ENCODE measurements at places on chromosomes 5 and 9.

DNA sequence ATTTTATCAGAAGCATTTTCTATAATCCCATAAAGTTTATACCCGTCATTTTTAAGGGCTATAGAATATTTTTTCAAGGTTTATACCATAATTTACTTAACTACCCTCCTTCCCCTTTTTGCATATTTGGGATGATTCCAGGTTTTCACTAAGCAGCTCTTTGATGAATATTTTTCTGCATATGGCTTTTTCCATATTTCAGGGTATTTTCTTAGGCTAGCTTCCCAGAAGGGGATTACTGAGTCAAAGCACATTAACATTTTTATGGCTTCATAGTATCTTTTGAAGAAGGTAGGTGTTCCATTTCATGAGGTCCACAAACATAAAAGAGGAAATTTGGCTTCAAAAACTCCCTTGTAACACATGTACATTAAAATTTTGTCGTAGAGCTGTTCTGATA is 14.6 kb upstream of the COL15A1 start:
- no peak for DNase-seq

DNA sequence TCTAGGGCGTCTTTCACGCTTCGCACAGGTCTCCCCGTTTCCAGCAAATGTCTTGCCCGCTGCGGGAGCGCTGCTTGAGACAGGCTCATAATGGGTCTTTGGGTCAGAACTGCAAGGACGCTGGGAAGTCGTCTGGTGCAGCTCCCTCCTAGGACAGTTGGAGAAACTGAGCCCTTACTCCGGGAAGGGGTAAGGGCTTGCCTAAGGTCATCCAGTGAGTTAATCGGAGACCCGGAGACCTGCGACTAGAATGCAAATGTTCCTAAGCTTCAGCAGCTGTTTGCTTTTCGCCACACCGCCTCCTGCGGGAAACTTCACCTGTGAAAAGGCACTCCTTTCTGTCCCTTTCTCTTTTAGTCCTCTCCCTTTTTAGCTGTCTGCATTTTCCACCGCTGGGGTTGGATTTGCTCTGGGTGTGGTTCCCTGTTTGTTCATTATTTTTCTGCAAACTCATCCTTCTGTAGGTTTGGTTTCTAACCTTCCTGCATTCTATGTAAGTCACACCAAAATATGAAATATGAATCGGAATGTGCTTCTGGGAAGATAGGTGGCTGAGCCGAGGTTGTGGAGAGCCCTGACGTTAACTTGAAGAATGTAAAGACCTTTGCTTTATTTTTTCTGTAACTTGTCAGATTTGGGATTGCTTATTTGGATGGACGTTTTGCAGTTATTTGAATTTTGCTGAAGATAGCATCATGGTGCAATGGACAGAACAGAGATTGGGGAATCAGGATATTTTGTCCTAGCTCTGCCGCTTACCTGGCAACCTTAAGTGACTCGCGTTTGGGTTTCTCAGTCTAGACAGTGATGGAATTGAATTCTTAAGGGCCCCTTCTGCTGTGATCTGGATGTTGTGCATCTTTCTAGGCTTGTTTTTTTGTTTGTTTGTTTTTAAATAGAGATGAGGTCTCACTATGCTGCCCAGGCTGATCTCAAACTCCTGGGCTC is 909 bp downstream of the SLC36A1 start:
- peak; percentile 48 for DNase-seq

GRCh38 chr9:91913986-91914385 is 36.0 kb downstream of the ROR2 start:
- no peak for DNase-seq

DNA sequence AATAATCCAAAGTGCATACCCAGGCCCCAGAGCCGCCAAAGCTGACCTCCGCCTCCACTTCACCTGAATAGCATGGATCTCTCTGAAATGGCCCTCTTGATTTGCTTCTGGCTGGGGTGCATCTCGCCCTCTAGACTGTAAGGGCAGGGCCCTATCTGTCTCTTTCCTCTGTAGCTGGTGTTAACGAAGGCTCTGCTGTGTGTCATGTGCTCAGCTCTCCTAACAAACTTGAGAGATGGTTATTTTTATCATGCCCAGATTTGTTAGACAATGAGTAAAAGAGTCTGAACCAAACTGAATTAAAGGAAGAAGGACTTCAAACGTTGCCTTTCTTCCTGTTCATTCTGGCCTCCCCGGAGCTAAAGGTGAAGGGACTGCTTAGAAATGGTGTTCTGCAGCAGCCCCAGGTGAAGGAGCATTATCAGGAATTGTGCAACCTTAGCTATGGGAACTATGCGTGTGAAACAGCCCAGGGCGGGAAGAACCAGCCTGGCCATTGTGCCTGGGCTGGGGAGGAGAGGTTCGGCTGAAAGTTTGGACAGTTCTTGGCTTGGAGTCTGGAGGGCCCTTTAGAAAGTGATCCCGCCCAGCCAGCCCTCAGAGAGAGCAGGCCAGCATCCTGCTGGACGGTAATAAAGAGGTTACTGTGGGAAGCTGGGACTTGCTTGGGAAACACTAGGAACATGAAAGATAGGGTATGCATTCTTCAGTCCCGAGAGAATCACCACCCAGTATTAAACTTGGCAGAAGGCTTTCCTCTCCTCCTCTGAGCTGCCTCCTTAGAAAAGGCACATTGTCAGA is 73.5 kb downstream of the WWC1 start:
- DNase-seq: peak; percentile 81
